ENCODE measurements at places on chromosomes 5 and 9.

GRCh38 chr5:149282966-149283332 is 11.3 kb downstream of the AFAP1L1 start:
- DNase-seq = no peak

DNA sequence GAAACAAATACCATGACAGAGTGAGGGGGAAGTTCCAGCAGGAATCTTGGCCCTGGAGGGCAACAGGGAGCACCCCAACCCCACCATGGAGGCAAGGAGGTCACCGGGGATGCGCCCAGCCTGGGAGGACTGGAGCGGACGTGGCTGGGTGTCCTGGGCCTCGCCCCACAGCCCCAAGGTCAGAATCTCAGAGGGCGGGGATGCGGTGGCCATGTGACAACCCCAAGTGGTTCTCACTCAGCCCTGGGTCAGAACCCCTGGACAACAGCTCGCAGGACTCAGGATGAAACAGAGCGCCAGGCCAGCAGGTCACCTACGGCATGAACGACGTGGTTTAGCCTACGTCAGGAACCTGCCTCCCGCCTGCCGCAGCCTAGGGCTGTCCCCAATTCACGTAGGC is 64.0 kb upstream of the ZNF354A start:
- DNase-seq = no peak

- DNase-seq = peak; percentile 96
Measured at GRCh38 chr5:149445739-149446369, 66.8 kb upstream of the IL17B start.

GRCh38 chr5:39497322-39497721 is 72.5 kb upstream of the DAB2 start:
- no peak for DNase-seq

GRCh38 chr5:159322180-159322579 is 8.1 kb downstream of the IL12B start:
- DNase-seq = no peak

DNA sequence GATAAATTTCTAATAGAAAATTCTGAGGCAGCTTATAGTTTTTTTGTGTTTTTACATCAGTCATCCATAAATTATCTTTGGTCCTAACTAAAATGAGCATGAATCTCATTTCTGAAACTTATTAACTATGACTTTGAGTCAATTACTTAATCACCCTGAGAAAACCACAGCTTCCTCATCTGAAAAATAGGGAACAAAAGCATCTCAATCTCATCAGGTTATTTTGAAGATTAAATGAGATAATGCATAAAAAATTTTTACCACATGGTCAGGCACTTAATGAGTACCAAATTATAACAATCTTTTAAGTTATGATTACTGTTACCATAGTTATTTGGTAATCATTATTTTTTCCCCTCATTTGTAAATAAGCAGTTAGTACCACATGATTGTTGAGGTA is 279.1 kb downstream of the MAST4 start:
- no peak for DNase-seq

- DNase-seq = no peak
Measured at GRCh38 chr9:70000469-70000868, 43.2 kb upstream of the MAMDC2 start.

GRCh38 chr9:86642721-86643120 is 288.5 kb upstream of the TUT7 start:
- no peak for DNase-seq

GRCh38 chr9:112380102-112380824 is at the start of gene HSDL2:
TSS of gene HSDL2 (plus strand) at chr9:112380108. CDS start at chr9:112380164, 56 bp downstream.
- DNase-seq = no peak

GRCh38 chr5:71923755-71924154 is 183.5 kb upstream of the MAP1B start:
- no peak for DNase-seq

- DNase-seq = no peak
Measured at GRCh38 chr5:58582019-58582802, 664 bp upstream of the RAB3C start.

GRCh38 chr5:55160493-55161209 is 680 bp downstream of the GPX8 start:
- peak; percentile 96 for DNase-seq

DNA sequence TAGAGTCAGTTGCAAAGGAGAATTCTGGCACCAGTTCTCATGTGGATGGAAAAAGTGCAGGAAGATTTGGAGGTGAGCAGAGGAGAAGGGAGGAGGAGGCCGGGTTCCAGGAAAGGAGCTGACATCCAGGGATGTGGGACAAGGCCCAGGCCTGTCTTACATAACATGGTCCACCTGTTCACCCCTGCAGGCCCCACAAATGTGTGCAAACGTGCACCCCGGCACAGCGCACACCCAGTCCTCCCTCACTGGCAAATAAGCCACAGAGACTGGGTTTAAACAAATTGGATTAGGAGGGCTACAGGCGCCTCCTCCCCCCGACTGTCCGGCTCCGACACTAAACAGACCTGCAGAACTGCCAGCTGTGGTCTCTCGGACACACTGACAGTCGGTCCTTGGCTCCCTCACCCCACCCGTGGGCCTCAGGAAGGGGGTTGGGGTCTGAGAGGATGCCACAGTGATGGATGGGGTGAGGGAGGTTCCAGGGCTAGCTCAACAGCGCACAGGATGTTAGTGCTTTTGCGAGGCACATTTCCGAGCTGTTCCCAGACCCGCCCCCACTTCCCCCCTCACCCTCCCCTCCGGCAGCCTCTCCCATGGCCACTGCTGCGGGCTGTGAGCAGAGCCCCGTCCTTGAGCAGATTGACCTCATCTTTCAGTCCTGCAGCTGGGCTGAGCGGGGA is 43.4 kb upstream of the IL17B start:
- DNase-seq = no peak

- no peak for DNase-seq
Measured at GRCh38 chr5:54799645-54800044, 185.7 kb downstream of the ESM1 start.

GRCh38 chr5:159412284-159413046 is 82.2 kb upstream of the IL12B start:
- no peak for DNase-seq

DNA sequence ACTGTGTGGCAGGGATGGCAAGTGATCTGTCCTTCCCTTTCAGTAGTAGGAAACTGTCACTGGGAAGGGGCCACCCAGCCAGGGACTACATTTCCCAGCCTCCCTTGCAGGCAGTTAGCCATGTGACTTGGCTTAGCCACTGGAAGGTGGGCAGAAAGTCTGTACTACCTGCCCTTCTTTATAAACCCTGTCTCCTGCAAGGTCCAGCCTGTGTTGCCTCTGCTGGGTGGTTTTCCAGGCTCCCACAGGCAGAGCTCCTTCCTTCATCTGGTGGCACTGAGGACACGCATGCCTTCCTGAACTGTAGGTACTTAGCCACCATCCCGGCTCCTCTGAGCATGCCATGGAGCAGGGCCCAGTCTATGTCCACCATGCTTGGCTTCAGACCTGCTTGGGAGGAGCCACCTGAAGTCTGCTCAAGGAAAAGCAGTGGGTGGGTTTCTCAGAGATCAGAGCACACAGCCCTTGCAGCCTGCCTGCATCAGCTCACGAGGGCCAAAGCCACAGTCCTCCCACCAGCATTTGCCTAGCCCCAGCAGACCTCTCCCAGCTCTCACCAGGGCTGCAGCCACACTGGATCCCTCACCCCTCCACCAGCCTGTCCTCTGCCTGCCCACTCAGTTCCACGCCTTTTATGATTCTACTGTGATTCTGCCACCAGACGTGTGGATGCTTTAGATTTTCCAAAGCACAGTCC is 16.7 kb upstream of the SLC25A51 start:
- DNase-seq = no peak

- DNase-seq = no peak
Measured at GRCh38 chr5:106258591-106259125, 1412.1 kb downstream of the EFNA5 start.

GRCh38 chr5:170148430-170149205 is 42.9 kb downstream of the FOXI1 start:
- no peak for DNase-seq

GRCh38 chr5:180084638-180085561 is 13.3 kb upstream of the RNF130 start:
- DNase-seq = no peak

DNA sequence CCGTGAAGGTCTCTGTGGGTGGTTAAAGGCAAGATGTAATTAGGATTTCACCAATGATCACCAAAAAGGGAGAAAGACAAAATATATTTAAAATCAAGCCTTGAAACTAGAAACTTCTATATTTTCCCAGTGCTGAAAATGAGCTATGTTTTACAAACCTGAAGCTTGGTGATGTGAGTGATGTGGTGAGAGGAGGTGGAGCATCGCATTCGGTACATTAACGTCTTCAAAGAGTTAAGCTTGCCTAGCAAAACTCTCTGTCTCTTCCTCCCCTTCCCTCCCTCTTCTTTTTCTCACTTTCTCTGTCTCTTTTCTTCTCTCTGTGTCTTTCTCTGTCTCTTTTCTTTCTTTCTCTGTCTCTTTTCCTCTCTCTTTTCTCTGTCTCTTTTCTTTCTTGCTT is 347.3 kb upstream of the IRX2 start:
- no peak for DNase-seq

DNA sequence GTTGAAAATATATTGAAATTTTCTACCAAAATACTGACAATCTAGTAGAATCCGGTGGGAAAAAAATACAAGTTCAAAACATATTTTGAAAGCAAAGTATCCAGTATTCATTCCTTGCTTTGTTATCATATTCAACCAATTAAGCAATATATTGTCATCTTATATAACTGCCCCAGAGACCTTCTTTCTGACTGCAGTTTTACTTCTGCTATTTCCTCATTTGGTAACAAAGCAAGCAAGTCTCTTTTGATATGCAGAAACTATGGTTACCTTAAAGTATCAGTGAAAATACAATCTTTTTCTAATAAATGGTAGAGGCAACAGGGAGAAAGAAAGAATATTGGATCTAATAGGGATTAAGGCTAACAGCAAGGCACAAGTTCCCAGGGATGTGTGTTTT is 663.7 kb upstream of the MEF2C start:
- DNase-seq = no peak

All from fibroblast of skin of left quadriceps (primary cell).